Activated naive CD4-positive, alpha-beta T cell treated with anti-CD3 and anti-CD28 coated beads, Interleukin-2, amount 50 U/mL, for 72 hours (primary cell): ENCODE measurements at places on chromosomes 2 and 18.

DNA sequence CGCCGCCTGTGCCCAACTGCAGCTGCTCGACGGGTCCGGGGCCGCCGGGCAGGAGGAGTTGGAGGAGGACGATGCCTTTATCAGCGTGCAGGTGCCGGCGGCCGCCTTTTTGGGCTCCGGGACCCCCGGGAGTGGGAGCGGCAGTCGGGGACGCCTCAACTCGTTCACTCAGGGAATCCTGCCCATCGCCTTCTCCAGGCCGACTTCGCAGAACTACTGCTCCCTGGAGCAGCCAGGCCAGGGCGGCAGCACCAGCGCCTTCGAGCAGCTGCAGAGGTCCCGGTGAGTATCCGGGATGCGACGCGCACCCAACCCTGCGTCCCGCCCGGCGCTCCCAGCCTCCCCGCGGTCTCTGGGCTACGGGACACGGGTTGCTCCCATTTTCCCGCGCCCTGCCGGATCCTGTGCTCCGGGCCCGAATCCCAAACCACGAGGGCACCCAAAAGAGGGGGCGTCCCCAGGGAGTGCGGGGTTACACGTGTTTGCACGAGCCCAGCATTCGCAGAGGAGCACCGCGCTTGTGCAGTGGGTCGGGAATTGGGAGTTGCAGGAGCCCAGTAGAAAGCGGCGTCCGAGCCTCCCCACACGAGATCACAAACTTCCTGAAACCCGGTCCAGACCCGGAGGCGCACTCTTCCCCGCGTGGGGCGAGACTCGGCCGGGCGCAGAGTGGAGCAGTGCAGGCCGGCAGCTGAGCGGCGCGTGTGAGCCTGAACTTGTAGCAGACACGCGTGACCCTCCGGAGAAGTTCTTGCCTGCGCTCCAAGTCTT, 1.2 kb downstream of the CABLES1 start:
- no peak for DNase-seq

DNA sequence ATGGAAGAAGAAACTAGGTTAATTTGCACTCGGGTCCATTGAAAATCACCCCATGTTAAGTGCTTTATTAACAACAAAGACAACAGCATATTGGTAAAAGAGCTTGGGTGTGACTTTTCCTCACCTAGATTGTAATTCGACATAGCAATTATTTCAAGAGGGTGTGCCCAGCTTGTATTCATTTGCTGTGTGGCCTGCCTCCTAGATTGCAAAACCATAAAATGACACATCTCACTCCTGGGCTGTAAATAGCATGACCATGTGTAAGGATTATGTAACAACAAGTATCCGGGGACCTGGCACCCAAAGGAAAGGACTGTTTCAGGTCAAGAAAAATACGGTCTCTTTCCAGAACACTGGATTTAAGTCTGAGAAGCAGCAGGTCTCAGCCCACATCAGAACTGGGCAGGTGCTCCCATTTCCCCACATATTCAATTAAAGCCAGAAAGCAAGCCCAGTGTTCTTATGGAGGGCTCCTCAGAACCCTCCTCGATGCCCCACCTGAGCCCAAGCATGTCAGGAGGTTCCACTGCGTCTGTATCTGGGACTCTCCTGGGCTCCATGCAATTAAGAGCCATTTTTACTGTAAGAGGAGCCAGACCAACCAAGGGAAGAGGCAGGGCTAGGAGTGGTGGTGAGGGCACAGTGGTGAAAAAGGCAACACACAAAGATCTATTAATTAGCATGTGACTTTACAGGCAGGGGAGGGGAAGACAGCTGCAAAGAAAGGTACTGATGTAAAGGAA, 39.2 kb downstream of the MREG start:
- no peak for DNase-seq

DNA sequence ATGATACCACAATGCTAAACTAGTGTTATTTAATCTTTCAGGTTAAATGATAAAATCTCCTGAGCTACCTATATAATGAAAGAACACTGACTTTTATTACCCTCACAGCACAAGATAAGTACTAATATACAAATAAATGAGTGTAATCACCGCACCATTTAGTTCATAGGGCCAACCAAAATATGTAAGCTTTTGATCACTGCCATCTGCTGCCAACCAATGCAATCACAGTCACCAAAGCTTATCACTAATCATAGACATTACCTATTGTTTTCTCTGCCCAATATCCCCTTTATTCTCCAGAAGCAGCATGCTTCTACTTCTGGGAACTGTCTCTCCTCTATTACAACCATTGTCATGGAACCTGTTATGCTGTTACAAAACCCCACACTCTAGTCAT, 151.6 kb upstream of the LRATD1 start:
- DNase-seq, result no peak

- DNase-seq, result no peak
These were observed 307.8 kb upstream of the SMIM21 start for GRCh38 chr18:75735291-75735690.

GRCh38 chr2:38835015-38835601, 40.6 kb downstream of the DHX57 start:
- no peak for DNase-seq

DNA sequence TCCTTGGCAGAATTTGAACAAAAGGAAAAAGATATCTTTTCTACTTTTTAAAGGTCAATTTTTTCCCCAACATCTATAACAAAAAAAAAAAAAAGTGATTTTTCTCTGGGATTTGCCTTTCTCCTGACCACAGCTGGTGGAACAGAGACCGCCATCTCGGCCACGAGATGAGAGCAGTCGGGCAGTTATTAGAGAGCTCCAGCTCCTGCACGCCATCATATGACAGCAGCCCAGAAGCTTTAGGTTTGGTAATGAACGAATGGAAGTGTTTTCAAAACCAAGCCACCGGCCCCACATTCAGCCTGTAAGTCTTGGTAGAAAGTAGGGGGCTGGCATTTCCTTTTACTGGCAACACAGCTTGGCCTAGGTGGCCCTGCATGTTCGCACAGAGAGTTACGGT, 94.9 kb upstream of the FZD7 start:
- no peak for DNase-seq

DNA sequence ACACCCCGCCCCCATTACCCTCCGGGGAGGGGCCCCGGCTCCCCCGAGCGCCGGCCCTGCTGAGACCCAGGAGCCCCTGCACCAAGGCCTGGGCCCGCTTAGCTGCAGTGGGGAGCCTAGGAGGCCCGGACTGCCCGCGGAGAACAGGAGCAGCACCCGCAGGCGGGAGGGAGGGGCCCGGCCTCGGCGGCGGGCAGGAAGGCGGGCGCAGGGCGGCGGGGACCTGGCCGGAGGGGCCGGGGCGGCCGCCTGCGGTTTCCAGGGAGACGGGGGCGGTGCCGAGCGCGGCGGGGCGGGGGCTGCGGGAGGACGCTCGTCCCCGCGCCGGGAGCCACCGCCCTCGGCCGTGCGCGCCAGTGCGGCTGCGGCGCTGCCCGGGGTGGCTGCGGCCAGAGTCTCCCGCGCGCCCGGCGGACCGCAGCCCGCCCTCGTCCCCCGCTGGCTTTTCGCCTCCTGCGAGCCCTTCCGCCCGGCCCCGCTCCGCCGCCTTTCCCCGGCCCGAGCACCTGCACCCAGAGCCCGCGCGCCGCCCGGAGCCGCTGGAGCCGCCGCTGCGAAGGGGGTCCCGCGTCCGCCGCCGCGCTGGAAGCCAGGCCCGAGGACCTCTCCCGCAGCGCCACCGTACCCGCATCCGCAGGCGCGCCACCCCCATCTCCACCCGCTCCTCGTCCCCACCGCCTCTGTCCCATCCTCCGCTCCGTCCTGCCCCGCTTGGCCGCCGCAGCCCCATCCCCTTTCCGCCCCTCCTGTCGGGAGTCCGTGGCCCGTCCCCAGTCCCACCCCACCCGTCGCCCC, 17.2 kb downstream of the GPC1 start:
- no peak for DNase-seq

DNA sequence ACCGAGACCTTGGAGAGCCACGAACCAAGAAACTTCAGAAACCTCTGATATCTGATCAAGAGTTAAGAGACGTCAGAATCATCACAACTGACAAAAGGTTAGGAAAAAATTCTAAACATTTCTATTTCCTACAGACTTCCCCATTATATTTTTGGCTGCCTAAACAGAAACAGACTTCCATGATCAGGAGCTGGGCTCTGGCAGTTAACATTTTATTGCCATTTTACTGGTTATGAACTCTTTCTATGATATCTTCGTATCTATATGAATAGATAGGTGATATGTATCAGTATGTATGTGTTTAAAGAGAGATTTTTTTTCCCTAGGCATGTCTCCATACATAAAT, 31.1 kb upstream of the PPP1R1C start:
- DNase-seq, result no peak

- no peak for DNase-seq
These were observed 535.9 kb downstream of the TRIB2 start for GRCh38 chr2:13252615-13253014.

DNA sequence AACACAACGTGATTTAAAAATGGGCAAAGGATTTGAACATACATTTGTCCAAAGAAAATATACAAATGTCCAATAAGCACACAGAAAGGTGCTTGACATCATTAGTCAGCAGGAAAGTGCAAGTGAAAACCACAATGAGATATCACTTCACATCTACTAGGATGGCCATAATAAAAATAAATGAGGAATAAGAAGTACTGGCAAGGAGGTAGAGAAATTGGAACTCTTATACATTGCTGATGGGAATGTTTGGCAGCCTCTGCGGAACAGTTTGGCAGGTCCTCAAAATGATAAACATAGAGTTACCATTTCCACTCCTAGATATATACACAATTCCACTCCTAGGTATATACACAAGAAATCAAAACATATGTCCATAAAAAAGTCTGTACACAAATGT, 51.0 kb upstream of the PGAP1 start:
- DNase-seq, result no peak

- no peak for DNase-seq
These were observed 72.0 kb upstream of the EPB41L5 start for GRCh38 chr2:119940856-119941255.

DNA sequence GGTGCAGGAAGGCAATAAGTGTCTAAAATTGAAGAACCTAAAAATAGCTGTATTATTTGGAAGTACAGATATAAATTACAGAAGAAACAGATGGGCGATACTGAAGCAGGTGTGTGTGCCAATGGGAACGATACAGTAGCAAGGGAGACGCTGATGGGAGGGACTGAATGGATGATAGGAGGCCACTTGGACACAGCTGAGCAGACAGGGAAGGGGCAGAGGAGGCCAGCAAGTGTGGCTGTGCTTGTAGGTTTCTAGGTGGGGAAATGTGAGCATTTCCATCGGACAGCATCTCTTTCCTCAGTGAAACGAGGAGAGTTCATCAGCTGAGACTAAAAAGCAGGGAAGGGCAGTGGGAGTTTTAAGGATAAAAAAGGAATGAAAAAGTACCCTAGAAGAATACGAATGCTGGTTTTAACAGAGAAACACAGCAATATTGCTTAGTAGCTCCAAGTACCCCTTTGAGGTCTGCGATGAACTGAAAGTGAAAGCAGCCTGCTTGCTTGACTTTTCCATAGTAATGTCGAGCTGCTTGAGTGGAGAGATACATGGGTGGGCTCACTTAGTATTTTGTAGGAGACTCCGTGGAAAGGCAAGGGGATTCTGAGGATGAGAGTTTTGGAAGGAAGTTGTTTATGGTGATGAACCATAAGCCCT, 91.7 kb upstream of the EPC2 start:
- no peak for DNase-seq

- DNase-seq, result no peak
These were observed 145.1 kb downstream of the PIEZO2 start for GRCh38 chr18:11004294-11004693.

DNA sequence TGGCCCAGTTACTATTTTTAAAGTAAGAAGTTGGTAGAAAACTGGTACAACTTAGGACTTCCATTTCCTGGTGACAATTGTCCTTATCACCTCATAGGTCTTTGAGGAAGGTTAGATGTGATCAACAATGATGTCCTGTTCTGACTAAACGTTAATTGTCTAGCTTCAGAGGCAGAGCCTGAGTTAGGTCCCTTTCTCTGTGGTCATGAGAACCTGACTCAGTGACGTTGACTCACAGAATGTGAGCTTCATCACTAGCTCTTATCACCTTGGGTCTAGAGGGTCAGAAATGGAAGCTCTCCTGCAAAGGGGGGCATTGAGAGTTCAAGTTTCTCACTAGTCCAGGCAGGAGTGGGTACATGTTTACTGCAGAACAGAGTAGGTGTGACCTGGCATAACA, 60.6 kb upstream of the ATP8B1 start:
- DNase-seq, result no peak

DNA sequence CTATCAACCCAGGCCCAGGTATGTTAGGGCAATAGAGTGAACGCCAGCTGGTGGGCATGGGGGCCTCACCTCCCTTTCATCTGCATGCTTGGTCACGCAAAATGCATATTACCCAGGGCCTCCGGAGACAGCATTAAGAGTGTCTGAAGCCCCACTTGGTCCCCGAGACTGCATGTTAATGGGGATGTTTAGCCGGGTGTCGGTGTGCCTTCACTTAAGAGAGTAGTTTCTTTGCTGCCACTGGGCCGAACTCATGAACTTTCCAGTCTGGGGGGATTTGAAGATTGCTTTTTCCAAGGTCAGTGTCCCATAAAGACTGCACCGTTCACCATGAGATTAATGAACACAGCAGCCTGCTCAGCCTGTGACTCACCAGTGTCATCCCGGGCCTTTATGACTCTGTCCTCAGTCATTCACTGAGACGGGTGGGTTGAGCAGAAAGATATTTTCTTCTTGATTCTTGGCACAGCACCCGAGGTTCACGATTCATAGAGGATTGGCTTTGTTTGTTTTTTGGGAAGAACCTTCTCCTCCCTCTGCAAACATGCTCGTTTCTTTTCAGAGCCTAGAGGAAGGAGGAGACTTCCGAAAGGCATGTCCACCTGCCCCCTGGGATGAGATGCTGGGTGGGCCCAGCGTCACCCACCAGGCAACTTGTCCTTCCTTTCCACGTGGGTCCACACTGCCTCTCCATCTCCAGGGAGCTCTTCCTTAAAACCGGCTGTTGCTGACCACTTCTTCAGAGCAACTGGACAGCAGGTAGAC, 199.1 kb downstream of the GLI2 start:
- no peak for DNase-seq

- no peak for DNase-seq
These were observed 4.6 kb upstream of the RHBDD1 start for GRCh38 chr2:226831266-226831665.

GRCh38 chr2:217820904-217821303, 181.9 kb downstream of the TNS1 start:
- no peak for DNase-seq

DNA sequence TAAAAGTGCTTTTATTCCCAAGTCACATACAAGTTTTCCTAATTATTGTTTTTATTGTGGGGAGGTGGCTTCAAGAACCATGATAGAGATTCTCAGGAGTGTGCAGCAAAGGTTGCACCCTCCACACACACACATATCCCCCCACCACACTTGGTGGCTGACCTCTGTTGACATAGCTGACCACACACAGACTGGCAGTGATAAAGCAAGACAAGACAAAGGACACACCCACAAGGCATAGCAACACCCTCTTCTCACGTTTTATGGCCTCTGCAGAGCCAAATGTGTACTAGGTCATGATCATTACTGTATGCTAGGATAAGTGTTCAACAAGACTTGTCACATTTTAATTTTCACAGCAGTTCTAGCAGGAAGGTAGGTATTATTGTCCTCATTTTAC, 143.0 kb upstream of the EPC2 start:
- DNase-seq, result no peak

GRCh38 chr18:59833785-59834184, 66.0 kb upstream of the PMAIP1 start:
- DNase-seq, result no peak
